NCI-H748 treated with DMSO at 0.1 percent for 48 hours (cell line): ENCODE measurements at places on chromosomes 2 and 18.
A peak's percentile ranks its signal among the peaks of the same experiment; 100 is the strongest.

DNA sequence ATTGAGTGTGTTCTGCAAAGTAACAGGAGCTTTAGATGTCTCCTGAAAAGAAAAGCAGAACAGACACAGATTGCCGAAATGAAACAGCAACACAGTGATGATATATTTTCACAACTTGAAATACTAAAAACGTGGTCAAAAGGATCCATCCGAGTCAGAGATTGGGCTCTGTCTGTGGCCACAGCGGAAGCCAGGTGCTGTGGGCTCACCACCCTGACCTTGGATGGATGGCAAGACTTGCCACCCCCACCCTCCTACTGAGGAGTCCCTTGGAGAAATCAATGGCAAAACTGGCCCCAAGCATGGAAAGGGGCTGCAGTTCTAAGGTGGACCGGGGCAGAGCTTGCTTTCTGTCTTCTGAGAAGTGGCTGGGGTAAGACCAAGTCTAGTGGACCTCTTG is 31.4 kb upstream of the ACKR3 start:
- no peak for DNase-seq

DNA sequence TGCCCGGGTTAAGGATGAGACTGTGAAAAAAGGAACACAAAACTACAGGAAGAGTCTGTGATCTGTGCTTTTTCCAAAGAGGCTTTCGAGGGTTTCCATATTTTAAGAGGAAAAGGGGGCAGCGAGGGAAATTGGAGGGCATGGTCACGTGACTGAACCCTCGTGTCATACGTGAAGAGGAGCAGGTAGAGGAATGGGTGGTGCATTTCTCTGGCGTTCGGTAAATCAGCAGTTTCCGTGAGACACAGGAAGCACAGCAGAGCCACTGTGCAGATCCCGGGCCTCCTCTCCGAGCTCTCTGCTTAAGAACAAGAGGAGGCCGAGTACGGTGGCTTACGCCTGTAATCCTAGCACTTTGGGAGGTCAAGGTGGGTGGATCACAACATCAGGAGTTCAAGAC is 219.7 kb downstream of the NDUFA10 start:
- no peak for DNase-seq

DNA sequence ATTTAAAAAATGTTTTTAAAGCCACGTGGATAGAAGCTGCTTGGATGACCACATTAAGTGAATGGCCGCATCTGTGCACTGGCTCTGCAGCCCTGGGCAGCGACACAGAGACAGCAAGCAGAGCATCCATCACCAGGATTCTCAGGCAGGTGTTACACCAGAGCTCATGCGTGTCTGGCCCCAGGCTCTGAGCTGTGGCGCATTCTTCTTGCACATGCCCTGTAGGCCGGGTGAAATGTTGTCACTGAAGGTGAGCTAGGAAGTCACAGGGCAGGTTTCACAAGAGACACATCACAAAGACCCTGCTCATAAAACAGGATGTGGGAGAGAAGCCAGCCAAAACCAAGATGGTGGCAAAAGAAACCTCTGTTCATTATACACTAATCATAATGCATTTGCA is 8.4 kb upstream of the PXDN start:
- no peak for DNase-seq

GRCh38 chr2:31947871-31948270 is 62.9 kb downstream of the MEMO1 start:
- DNase-seq: no peak

DNA sequence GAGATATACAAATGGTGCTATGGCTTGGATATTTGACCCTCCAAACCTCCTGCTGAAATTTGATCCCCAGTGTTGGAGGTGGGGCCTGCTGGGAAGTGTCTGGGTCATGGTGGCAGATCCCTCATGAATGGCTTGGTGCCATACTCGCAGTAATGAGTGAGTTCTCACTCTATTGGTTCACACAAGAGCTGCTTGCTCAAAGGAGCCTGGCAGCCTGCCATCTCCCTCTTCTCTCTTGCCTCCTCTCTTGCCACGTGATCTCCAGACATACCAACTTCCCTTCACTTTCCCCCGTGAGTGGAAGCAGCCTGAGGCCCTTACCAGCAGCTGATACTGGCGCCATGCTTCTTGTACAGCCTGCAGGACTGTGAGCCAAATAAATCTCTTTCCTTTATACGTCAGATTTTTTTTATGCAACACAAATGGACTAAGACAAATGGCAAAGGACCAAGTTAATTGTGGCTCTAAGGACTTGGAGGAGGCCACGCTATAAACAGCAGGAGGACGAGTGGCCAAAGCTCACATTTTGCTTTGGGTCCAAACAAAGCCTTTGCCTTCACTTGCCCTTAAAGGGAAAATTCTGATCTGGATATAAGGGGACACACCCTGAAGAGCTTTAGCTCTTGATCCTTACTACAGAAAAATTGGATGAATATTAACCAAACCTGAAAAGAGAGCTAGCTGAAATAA is 214.7 kb downstream of the SS18 start:
- DNase-seq: peak; percentile 77

- no peak for DNase-seq
These were observed 230.5 kb downstream of the ZNF407 start for GRCh38 chr18:74828200-74828599.

DNA sequence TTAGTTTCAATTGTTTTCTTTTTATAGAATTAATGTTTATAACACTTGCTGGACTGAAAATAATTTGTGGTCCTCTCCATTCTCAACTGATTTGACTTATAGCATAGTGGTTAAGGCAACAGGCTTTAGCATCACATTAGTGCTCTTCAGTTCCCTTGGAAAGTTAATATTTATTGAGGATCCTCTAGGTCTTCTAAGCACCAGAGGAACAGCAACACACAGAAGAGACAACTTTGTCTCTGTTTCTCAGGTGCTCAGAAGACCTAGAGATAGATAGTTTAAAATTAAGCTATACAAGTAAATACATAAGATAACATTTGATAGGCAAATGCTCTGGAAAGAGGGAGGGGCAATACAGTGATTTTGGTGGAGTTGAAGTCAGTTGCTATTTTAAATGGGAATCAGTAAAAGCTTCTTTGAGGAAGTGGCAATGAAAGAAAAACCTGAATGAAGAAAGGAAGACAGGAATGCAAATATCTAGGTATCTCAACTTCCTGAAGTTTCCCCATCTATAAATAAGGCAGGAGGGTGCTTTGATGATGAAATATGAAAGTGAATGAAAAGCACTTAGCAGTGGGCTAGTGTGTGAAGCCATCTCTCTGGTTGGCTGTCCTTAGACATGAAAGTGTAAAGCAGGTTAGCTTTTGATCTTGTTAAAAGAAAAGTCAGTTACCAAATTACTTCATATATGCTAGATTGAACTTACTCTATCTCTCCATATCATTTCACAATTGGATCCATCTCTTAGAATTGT is 7.9 kb downstream of the NEUROD1 start:
- no peak for DNase-seq

GRCh38 chr18:55031979-55032378 is 72.7 kb upstream of the CCDC68 start:
- no peak for DNase-seq

GRCh38 chr2:120344214-120344975 is 1.5 kb upstream of the INHBB start:
- no peak for DNase-seq

DNA sequence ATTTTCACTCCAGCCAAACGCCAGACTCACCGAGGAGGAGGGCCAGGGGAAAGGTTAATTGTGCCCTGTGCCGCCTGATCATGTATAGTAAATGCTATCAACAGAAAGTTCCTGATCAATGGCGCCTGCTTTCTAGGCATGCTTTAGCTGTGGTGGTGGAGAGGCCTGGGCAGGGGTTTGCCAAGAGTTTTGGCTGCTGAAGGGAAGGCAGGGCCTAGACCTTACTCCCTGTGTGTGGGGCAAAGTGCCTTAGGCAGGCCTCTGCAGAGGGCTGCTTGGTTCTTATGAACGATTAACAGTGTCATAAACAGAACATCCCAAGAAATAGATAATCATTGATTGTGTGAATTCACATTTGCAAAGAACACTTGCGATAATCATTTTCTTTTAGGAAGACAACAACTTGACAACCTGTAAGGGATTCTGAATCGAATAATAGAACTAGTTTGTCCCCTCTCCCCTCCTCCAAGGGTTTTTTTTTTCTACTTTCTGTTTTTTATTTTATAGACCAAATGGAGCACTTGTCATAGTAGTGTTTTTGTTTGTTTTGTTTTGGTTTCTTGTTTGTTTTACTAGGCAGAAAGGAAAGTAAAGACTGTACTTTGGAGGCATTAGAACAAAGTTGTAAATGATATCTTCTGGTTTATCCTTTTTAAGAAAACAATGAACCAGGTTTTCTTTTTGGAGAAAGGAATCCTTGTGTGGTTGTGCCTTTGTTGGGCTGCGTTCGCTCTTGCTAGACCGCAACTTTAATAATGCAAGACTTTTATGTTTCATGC is 6.5 kb downstream of the TSHZ1 start:
- DNase-seq: no peak

GRCh38 chr2:46643951-46644350 is 164.6 kb downstream of the TMEM247 start:
- DNase-seq: no peak

GRCh38 chr2:12442476-12442847 is 274.3 kb upstream of the TRIB2 start:
- DNase-seq: no peak

GRCh38 chr18:46169464-46169941 is 65.3 kb downstream of the HAUS1 start:
- no peak for DNase-seq

DNA sequence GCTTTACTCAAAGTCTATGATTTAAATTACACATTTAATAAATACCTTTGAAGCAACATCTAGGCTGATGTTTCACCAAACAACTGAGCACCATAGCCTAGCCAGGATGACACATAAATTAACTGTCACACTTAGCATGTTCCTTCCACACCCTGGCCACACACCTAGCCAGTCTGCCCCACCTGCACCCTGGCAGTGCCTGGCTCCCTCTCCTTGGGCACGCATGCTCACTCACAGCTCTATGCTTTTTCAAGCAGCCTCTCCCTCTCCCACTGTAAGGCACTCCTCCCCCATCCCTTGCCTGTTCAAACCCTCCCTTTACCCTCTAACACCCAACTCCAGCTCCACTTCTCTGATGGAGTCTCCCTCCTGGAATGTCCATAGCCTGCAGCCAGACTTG is 357.6 kb upstream of the KLHL29 start:
- DNase-seq: no peak

DNA sequence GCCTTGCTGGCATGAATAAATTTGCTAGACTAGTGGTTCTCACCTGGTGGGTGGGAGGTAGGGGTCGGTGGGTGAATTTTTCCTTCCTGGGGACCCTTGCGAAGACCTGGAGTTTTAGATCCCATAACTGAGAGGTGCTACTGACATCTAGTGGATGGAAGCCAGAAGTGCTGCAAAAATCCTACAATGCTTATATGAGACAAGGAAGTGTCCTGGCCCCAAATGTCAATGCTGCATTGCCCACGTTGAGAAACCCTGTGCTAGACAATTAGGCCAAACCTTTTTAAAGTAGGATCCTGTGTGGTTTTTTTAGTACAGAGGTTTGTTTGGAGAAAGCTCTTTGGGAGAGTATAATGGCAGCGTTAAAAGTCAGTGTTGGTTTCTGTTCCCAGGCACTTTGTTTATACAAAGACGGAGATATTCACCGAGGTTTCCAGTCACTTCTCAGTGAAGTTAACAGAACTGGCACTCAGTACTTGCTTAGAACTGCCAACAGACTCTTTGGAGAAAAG is 9.6 kb downstream of the SERPINB8 start:
- peak; percentile 49 for DNase-seq

DNA sequence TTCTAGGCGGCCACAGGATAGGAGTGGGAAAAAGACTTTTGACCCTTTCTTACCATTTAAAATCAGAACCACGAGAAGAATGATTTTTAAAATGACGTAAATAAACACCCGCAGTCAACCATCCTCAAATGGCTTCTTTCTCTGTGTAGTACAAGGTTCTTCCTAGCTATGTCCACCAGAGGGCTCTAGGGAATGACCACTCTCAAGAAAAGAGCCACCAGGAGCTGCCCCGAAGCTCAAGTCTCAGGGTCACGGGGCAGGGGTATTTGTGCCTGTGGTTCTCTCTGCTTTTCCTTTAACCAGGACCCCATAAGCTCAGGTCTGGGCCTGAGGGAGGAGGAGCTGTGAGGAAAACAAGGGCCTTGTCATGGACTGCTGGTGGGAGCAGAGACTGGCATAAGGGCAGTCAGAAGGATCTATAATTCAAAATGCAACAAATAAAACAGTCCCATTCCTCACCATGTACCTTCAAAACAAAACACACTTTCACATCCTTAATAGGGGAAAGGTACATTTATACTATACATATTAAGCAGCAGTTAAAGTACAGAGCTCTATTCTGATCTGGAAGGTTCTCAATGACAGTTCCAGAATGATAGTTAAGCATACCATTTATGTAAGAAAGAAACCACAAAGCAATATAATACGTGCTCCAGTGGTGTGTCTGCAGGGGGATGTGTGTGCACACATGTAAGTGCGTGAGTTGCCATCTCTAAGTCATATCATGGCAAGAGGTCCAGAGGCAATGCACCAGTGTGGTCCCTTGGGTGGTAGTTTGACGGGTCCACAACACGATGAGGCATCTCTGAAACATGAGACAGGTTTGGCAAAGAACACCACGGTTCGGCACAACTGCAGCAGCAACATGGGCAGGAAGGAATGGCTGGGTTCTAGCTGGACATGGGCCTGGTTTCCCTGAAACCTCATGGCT is 18.6 kb downstream of the LYPD1 start:
- DNase-seq: peak; percentile 30

DNA sequence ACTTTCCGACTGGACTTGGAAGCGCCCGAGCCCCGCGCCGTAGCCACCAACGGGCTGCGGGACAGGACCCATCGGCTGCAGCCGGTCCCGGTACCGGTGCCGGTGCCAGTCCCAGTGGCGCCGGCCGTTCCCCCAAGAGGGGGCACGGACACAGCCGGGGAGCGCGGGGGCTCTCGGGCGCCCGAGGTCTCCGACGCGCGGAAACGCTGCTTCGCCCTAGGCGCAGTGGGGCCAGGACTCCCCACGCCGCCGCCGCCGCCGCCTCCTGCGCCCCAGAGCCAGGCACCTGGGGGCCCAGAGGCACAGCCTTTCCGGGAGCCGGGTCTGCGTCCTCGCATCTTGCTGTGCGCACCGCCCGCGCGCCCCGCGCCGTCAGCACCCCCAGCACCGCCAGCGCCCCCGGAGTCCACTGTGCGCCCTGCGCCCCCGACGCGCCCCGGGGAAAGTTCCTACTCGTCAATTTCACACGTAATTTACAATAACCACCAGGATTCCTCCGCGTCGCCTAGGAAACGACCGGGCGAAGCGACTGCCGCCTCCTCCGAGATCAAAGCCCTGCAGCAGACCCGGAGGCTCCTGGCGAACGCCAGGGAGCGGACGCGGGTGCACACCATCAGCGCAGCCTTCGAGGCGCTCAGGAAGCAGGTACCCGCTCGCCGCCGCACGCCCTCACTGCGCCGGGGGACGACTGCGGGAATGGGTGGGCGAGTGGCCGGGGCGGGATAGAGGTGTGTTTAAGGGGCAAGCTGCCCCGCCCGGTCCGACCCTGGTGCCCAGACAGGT is 713 bp downstream of the ATOH8 start:
- peak; percentile 19 for DNase-seq

GRCh38 chr2:200199576-200200263 is 106.8 kb upstream of the SPATS2L start:
- DNase-seq: no peak

- no peak for DNase-seq
These were observed 4.3 kb downstream of the EPHA4 start for GRCh38 chr2:221567809-221568208.

- DNase-seq: no peak
These were observed 26.7 kb downstream of the ANKRD29 start for GRCh38 chr18:23636071-23636399.

- no peak for DNase-seq
These were observed 19.9 kb upstream of the FAM98A start for GRCh38 chr2:33619028-33619427.

- no peak for DNase-seq
These were observed 45.8 kb downstream of the E2F6 start for GRCh38 chr2:11420190-11420589.
